ENCODE measurements at places on chromosomes 13 and 19. TPM values are rescaled to one million over a fixed set of nuclear protein-coding genes. Genes with fewer than 3 reads are reported as not detected.
A peak's percentile ranks its signal among the peaks of the same experiment; 100 is the strongest.

GRCh38 chr19:8897106-8897505 is 64.9 kb downstream of the MBD3L1 start:
- no peak for DNase-seq

- DNase-seq, result no peak
Observed at GRCh38 chr19:35773020-35773806, 2.2 kb upstream of the ARHGAP33 start.

- DNase-seq, result no peak
Observed at GRCh38 chr19:31834070-31834469, 484.8 kb upstream of the TSHZ3 start.

DNA sequence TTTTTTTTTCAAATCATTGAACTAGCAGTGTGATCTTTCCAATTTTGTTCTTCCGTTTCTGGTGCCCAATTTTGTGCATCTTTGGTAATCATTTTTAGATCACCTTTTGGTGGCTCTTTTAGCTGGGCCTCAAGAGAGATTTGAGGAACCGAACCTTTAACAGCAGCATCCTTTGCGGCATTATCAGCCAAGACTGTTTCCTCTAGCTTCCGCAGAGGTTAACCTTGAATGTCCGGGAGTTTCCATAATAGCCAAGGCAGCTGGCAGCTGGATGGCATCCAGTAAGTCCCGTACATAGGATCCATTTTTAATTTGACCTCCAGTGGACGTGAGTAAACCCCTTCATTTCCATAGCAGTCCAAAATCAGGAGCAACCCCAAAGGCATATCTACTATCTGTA is 9.6 kb downstream of the IRGC start:
- DNase-seq, result no peak

GRCh38 chr13:50587115-50587514 is 256.4 kb downstream of the DLEU7 start:
- DNase-seq, result no peak

DNA sequence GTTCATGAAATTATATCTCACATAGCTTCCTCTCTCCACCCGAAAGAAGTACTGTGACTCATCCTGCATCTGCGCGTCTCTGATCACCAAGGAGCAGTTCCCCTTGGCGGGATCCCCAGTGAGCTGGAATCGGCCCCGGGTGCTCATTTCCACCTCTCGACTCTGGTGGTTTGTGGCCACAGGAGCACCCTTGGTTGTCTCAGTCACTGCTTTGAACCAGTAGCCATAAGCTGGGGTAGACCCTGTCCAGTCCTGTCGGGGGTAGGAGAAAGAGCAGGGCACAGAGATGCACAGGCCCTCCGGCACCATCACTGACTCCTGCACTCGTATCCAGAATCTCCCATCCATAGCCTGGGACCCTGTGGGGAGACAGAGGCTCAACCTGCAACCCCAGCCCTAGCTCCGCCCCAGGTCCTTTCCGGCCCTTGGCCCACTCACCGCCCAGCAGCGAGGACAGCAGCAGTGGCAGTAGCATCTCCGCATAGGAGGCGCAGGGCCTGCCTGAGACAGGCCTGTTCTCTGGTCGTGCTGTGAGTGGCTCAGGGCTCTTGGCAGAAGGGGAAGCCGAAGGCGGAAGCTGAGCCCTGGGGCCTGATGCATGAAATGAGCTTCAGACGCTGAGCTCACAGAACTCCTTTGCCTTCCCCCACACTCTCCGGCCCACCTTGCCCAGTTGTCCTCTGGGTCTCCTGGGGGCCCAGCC is at the start of gene SIGLEC10:
Gene SIGLEC10 (minus strand): TSS at position 536 of the 703 bp plus-strand sequence. CDS start 61 bp downstream, at position 475.
- no peak for DNase-seq

The FUT1 gene
- total RNA-seq, result 2.2 TPM

GRCh38 chr13:49436890-49437289 is 7.0 kb downstream of the CAB39L start:
- DNase-seq, result no peak

DNA sequence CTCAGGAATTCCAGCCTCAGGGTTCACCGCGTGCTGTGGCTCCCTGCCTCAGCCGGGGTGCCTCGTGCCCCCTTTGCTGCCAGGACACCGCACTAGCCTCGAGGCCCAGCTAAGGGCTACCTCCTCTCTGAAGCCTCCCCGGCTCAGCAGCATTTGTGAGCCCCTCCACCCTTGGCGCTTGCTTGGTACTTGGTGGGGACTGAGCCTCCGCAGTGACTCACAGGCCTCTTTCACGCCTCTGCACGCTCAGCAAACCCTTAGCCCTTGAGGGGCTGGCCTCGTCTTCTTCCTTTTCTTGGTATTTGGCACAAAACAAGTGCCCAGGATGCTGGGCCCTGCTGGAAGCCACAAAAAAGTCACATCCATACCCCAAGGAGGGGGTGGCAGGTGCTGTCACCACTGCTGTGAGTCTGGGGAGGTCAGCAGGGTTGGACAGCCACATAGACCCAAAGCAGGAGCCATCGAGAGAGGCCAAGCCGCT is 85.4 kb upstream of the TM9SF2 start:
- no peak for DNase-seq

The CYSLTR2 gene
- 1.3 TPM for total RNA-seq

- no peak for DNase-seq
Observed at GRCh38 chr13:52961256-52961910, 67.2 kb upstream of the OLFM4 start.

The KIR2DL1 gene
- not detected for total RNA-seq

DNA sequence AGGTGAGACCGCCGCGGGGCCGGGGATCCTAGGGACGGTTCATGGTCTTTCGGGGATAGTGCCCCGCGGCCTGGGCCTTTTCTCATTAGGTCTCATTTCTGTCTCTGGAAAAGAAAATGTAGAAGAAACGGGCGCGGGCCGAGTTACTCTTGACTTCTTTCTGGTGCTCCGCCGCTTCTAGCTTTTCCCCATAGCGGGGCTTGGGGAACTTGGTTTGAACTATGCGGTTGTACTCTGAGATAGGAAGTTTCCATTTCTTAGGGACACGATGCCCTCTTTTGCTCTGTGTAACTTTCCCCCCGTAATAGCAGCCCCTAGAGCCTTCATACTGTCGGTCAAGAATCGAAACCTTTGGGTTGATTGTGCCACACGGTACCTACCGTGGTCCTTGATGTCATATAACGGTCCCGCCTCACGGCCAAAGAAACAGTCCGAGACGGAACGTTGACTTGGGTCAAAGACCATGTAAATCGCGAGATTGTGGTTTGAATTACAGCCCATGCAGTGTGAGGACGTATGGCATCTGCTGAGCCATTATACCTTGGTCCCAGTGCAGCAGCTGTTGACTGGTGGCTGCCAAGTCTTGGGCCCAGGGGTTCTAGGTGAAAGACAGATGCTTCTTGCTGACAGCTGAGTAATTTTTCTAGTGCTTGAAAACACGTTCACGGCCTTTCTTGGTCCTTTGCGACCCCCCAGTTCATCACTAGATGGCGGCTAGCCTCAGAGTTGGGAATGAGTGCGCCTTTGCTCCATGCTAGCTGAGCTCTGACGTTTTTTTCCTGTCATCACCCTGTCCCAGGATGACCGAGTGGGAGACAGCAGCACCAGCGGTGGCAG is 487 bp downstream of the RPS5 start:
- no peak for DNase-seq

- no peak for DNase-seq
Observed at GRCh38 chr13:59261928-59262488, 901.7 kb downstream of the DIAPH3 start.

DNA sequence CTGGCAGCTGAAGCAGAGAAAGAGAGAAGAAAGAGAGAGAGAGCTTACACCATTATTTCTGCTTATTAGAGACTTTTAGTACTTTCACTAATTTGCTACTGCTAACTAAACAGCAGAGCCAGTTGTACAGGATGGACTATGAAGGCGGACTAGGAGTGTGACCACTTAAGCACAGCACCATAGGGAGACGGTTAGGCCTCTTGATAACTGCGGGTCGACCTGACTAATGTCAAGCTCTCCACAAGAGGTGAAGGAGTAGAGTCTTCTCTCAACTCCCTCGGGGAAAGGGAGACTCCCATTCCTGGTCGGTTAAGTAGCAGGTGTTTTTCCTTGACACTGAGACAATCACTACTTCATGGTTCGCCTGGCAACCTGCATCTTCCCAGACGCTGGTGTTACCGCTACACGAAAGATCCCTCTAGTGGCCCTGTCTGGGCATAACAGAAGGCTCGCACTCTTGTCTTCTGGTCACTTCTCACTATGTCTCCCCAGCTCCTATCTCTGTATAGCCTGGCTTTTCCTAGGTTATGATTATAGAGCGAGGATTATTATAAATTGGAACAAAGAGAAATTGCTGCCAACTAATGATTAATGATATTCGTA is 5.3 kb upstream of the PSG7 start:
- no peak for DNase-seq

DNA sequence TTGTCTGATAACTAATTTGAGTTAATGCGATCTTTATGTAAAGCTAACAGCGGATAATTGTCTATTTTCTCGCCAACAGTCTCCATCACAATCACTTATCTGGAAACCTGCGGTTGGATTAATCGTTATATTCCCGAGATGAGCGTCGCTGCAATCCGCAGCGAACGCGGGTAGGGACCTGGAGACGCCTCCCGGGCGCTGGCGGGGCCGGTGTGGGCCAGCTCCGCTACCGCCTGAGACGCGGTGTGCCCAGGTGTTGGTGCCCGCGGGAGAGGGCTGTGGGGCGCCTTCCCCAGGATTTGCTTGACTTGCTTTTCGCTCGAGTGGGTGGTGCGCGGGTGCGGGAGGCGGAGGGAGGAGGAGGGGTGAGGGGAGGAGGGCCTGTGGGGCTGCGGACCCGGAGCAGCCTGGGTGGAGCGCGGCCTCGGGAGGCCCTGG is 38.3 kb downstream of the SOX1 start:
- DNase-seq, result peak; percentile 82

- DNase-seq, result no peak
Observed at GRCh38 chr13:112657850-112658445, 31.9 kb upstream of the ATP11A start.

DNA sequence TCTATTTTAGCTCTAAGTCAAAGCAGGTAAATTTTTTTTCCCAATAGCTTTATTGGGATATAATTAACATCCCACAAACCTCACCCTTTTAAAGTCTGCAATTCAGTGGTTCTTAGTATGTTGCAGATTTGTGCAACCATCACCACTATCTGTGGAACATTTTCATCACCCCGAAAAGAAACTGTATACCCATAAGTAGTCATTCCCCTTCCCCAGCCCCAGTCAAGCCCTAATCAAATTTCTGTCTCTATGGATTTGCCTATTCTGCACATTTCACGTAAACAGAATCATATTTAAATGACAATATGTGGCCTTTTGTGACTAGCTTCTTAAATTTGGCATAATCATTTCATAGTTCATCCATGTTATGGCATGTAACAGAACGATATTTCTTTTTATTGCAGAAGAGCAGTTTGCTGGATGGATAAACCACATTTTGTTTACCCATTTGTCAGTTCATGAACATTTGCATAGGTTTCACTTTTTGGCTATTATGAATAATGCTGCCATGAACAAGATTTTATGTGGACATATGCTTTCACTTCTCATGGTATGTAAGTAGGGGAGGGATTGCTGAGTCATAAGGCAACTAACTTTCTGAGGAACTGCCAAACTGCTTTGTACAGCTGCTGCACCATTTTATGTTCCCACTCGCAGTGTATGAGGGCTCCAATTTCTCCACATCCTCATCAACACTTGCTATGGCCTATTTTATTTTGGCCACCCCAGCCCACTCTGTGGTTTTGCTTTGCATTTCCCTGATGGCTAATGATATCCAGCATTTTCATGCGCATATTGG is 10.9 kb downstream of the SLC46A3 start:
- no peak for DNase-seq

GRCh38 chr19:39710333-39710890 is 6.1 kb downstream of the LGALS14 start:
- DNase-seq, result no peak

The OR7C1 gene
- not detected for total RNA-seq

The ZNF486 gene
- 4.2 TPM for total RNA-seq

- DNase-seq, result no peak
Observed at GRCh38 chr13:24925318-24926231, 161.6 kb downstream of the RNF17 start.

DNA sequence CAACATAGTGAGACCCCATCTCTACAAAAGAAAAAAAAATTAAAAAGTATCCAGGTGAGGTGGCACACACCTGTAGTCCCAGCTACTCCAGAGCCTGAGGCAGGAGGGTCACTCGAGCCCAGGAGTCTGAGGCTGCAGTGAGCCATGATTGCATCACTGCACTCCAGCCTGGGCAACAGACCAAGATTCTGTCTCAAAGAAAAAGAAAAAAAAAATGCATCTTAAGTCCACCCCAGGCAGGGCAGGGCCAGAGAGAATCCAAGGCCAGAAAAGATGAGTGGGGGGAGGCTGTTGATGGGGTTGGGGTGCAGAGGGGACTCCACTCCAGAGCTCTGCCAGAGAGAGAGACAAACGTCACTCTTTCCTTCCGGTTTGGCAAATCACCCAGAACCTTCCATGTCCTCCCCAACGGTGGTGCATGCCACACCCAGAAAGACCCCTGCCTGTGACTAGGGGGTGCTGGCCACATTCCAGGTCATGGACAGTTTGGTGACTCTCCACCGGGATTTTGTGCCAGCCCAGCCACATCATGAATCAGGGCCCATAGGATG is 431 bp downstream of the FUT3 start:
- DNase-seq, result no peak

The KCTD12 gene
- 134 TPM for total RNA-seq

The NLRP5 gene
- not detected for total RNA-seq

- DNase-seq, result no peak
Observed at GRCh38 chr19:517721-518597, 10.7 kb downstream of the TPGS1 start.

GRCh38 chr13:103758222-103758621 is 692.0 kb upstream of the SLC10A2 start:
- no peak for DNase-seq

The BCAM gene
- 66.8 TPM for total RNA-seq

DNA sequence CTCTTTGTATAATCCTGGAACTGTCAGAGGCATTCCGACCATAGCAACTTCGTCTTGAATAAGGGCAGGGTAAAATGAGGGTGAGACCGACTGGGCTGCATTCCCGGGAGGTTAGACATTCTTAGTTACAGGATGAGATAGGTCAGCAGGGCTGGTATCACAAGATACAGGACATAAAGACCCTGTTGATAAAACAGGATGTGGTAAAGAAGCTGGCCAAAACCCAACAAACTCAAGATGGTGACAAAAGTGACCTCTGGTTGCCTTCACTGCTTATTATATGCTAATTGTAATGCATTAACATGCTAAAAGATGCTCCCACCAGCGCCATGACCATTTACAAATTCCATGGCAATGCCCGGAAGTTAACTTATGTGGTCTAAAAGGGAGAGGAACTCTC is 27.7 kb upstream of the MBNL2 start:
- DNase-seq, result no peak

GRCh38 chr13:99347911-99348451 is 40.8 kb upstream of the GPR183 start:
- DNase-seq, result peak; percentile 66

GRCh38 chr13:74006666-74007065 is 127.5 kb downstream of the KLF12 start:
- no peak for DNase-seq

- DNase-seq, result no peak
Observed at GRCh38 chr13:41461527-41462139, 4.3 kb downstream of the RGCC start.
